ENCODE measurements at places on chromosomes 6 and 20.

- DNase-seq: no peak
These were observed 46.6 kb downstream of the HDAC2 start for GRCh38 chr6:113924312-113924723.

DNA sequence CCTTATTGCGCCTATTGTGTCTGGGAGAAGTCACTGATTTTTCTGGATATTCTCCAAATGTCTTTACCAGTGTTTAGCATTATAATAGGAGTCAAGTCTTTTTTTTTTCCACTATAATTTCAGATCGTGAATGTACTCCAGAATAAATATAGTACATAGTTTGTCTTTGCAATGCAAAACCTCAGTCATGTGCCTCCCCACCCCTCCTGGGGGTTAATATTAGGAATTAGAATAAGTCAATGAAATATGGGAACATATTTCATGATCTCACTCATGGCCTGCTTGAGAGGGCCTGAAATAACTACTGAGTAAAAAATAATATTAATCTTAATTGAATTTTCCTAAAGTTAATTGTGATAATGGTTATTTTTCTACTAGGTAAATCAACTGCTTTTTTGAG, 79.0 kb upstream of the TMEM170B start:
- no peak for DNase-seq

DNA sequence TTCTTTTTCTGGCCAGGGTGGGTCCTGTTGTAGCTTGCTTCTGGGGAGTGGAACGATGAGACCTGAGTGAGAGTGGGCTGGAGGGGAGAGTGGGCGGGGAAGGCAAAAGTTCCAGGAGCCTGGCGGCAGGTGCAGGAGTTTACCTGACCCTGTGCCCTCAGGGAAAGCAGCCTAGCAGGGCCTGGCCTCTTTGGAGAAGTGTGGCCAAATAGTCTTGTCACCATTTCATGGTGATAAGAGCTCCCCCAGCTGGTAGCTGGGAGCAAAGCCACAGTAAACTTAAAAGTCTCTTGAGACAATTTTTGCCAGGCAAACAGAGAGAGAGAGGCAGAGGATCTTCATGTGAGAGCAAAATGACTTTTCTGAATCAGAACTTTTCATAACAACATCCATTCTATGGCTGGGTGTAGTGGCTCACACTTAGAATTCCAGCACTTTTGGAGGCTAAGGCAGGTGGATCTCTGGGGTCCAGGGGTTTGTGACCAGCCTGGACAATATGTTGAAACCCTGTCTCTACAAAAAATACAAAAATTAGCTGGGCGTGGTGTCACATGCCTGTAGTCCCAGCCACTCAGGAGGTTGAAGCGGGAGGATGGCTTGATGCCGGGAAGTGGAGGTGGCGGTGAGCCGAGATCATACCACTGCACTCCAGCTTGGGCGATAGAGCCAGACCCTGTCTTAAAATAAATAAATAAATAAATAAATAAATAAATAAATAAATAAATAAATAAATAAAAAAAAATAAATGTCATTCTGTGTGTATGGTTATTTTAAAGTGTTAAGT, 161.8 kb upstream of the SCGN start:
- peak; percentile 74 for DNase-seq

DNA sequence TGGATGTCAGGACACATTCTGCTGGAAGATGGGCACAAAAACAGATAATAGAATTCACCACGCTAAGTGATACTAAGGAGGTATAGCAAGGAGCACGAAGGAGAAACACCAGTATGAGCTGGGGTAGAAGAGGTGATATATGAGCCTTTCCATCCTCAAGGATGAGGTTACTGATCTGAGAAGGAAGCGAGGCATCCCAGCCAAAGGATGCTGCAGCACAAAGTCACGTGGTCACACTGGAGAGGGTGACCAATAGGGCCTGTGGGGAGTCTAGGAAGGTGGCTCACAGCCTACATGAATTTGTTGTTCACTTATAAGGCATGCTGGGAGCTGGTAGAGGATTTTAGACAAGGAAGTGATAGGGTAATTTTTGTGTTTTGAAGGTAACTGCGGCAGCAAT, 1.4 kb downstream of the GINS1 start:
- DNase-seq: no peak

GRCh38 chr6:8082954-8083858, 19.0 kb upstream of the BLOC1S5 start:
- peak; percentile 22 for DNase-seq

DNA sequence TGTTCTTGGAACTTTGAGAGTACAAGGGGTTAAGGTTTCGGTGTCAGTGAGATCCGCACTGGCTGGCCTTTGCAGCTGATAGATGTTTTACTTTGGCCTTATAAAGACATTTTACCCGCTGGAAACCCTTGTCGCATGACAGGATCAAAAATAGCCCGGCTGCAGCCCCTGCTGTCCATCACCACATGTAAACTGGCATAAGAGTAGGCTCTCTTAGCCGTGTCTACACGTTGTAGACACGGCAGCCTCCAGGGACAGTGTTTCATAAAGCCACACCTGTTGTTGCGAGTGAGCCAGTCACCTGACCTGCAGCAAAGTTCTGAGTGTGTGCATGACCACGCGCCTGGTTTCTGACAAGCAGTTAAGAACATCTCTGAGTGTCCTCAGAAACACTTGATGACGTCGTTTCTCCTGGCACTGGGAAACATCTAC, 8.5 kb downstream of the RBM24 start:
- DNase-seq: no peak
